Immature natural killer cell (primary cell): ENCODE measurements at places on chromosomes 6 and 20. TPM values are rescaled to one million over a fixed set of nuclear protein-coding genes. Genes with fewer than 3 reads are reported as not detected.

Gene GPX5
- polyA plus RNA-seq, result not detected

Gene LHFPL5
- polyA plus RNA-seq, result not detected

Gene CPNE1
- 490 TPM for polyA plus RNA-seq

Gene LAMA2
- 1.2 TPM for polyA plus RNA-seq

DNA sequence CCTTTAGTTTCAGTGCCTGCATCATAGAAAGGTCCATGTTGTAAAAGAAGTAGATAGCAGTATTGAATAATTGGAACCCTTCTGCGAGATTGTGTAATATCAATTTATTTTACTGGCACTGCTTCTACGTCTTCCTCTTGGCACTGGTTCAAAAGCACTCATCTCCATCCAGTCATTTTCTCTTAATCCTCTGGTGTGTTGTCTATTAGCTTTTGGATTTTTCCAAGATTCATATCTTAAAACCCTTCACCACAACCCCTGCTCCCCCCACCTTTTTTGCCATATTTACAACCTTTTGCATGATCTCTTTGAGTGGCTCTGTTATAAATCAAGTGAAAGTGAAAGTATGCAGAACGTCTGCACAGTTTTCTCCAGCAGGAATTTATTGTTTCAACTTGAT, 76.6 kb upstream of the HSF2 start:
- DNase-seq, result peak; percentile 0

DNA sequence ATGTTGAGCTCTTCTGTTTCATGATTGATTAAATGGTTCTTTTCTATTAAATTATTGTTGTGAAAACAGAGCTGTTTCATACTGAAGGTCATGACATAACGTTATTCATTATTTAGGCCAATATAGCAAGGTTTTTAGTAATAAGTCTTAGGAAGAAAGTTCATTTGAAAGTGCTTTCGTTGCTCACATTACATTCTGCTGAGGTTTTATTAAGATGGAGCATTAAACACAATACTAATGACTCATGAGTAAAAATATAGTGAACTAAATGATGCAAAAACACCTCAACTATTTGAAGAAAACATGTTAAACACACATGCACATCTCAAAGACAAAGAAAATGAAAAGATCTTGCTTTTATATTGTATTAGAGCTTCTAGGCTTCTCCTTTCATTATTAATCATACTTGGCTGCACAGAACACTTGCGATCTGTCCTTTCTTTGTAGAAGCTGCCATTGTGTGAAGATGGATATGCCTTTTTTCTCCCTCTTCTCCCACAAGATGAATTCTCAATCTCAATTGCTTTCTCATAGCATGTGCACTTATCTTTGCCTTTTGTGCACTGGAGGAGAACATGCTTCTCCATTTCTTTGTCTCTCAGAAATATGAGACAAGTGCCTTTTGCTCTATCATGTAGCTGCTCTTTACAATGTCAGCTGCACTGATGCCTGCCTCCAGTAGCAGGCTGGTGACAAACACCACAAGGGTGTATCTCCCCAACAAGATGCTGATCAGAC, 312.4 kb downstream of the PHF3 start:
- no peak for DNase-seq

DNA sequence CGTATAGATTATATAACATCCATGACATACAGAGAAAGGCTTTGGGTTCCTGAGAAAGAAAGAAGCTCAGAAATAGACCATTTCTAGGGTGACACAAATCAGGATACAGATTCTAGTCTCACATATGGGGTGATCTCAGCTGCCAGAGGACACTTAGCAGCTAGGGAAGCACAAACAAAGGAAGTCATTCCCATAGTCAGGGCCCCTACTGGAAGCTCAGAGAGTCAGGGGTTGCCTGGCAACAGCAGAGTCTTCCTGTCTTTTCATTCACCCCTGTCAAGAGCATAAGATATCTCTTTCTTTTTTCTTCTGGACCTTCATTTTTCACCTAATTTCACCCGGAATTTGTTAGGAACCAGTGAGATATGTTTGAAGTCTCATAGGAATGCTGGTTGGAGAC, 81.9 kb upstream of the IYD start:
- no peak for DNase-seq

DNA sequence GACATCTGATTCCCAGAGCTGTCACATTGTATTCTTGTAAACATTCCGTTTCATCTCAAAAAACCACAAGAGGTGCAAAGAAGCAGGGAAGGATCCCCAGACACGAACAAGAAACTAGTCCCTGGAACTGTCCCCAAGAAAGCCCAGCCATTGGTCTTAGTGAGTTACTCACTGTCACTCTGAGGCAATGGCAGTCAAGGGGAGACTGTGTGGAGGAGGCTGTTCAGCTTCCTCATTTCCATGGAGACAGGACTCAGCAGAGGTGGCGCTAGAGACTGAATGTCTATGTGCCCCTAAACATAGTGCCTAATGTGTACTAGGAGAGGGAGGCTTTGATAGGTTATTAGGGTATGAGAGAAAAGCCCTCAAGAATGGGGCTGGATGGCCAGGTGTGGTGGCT, 11.1 kb downstream of the ULBP1 start:
- DNase-seq, result no peak

DNA sequence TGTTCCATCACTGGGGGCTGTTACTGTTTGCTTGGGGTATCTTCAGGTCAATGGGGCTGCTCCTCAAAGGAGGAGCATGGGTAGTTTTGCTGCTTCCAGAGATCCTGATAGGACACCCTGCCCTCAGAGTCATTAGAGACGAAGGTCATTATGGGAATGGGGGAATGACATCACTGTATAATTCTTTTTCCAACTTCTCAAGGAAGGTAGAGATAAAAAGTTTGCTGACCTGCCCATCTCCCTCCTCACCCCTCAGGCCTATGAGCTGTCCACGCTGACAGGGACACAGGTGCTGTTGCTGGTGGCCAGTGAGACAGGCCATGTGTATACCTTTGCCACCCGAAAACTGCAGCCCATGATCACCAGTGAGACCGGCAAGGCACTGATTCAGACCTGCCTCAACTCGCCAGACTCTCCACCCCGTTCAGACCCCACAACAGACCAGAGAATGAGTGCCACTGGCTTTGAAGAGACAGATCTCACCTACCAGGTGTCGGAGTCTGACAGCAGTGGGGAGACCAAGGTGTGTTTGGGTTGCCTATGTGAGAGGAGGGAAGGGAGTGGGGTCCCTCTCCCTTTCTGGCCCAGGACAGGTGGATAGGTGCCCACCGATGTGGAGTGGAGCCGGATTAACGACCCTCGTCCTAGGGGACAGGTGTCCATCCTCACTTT, 2.7 kb downstream of the SRF start:
- no peak for DNase-seq
